Stimulated activated CD4-positive, alpha-beta T cell treated with anti-CD3 and anti-CD28 coated beads, Interleukin-1b, Interleukin-23, amount 100 ng/mL, for 4 hours (primary cell): ENCODE measurements at places on chromosomes 7 and 10.
A peak's percentile ranks its signal among the peaks of the same experiment; 100 is the strongest.

DNA sequence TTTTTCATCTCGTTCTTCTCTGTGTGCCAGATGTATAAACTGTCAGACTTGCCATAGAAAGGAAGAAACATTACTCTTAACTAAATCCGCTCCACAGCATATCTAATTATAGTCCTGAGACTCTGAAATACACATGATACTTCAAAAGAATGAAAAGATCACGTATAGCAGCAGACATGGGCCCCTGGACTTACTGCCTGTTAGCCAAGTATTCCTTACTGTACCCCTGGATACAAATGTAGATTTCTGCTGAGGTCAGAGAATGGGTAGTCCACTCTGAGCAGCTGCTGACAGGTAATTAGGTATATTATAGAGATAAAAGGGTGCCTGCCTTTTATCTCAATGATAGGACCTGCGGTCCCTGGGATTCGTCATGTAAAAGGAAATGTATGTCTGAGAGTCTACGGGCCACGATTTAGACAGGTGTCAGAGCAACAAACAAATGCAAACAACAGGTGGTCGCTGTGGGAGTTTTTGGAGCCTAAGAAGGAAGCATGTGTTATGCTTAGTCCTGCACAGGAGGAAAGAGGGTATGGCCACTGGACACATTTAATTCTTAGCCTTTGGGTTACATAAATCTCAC is 69.4 kb downstream of the VOPP1 start:
- DNase-seq, result no peak

DNA sequence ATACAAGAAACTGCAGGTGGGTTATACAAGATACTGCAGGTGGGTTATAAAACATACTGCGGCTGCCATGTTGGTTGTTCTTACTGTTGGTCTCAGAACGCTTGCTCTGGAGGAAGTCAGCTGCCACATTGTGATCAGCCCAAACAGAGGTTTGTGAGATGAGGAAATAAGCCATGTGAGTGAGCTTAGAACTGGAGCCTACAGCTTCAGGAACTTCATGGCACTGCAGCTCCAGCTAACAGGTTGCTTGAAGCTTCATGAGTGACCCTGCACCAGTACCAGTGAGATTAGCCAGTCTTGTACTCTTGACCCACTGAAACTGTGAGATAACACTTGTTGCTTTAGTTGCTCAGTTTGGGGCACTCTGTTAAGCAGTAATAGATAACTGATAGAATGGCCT is 74.5 kb upstream of the PRKCQ start:
- DNase-seq, result no peak

DNA sequence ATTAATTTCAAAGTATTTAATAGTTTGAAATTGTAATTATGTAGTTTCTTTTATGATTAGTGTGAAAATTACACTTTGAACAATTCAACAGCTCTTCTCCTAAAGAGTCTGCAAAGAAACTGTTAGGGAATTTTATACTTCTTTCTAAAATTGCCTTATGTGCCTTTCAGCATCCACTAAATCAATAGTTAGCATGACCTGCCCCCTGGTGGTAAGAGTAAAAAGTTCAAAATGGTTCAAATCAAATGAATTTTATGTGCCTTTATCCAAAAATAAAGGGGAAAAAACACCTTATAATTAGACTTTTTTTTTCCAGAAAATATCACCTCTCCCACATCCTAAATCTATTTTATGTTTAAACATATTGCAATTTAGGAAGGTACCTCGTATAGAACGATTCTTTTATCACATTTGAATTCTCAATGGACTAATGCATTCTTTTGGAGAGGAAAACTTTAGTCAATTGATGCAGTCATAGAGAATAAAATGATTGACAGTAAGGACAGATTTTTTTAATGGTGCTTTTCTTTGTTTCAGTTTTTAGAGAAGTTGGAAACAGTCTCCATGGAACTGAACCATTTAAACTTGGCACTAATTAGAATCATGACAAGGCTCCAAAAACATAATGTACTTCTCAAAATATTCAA is 163.7 kb downstream of the SEMA3D start:
- peak; percentile 16 for DNase-seq

DNA sequence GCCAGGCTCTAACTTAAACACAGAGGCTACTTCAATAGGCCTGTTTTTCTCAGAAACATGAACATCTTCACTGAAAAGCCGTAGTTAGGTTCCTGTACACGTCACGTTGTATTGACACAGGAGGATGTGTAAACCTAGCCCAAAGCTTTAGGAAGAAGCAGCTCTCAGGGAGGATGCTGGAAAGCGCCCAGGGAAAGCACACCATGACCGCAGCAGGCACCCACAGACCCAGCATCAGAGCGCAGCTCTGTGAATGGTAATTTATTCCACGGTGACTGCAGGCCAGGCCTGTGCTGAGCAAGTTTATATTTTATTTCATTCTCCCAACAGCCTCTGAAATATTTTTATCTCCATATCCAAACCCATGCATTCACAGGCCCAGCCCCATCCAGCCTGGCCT is 51.1 kb downstream of the ASB13 start:
- no peak for DNase-seq

- DNase-seq, result no peak
Observed at GRCh38 chr7:74554178-74554577, 100.5 kb downstream of the GTF2IRD1 start.

DNA sequence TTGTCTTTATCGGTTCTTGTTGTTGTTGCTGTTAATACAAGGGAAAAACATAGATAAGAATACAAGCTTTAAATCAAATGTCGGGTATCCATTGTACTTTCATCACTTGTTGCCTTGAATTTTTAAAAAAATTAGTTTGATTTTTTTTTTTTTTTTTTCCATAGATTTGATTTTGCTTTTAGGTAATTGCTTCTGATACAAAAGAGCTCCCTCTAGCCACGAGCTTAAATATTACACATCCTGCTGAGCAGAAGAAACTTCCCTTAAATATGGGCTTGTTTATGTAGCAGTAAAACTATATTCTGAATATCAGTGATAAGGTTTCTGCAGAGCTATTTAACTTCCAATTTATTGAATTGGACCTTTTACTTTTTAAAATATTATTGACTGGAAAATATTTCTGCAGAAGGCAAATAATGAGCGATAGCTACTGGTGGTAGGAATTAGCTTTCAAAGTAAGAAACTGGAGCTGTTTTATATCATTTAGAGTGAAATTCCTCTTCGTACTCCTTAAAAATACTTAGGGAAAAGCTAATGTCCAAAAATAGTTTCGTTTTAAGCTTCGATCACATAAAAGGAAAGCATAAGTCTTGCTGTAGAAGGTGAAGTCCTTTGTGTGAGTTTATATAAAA is 216.9 kb downstream of the POLR1F start:
- DNase-seq, result no peak

GRCh38 chr10:71223347-71224058 is 11.1 kb downstream of the UNC5B start:
- no peak for DNase-seq

- DNase-seq, result no peak
Observed at GRCh38 chr10:28890121-28890950, 213.0 kb downstream of the BAMBI start.

DNA sequence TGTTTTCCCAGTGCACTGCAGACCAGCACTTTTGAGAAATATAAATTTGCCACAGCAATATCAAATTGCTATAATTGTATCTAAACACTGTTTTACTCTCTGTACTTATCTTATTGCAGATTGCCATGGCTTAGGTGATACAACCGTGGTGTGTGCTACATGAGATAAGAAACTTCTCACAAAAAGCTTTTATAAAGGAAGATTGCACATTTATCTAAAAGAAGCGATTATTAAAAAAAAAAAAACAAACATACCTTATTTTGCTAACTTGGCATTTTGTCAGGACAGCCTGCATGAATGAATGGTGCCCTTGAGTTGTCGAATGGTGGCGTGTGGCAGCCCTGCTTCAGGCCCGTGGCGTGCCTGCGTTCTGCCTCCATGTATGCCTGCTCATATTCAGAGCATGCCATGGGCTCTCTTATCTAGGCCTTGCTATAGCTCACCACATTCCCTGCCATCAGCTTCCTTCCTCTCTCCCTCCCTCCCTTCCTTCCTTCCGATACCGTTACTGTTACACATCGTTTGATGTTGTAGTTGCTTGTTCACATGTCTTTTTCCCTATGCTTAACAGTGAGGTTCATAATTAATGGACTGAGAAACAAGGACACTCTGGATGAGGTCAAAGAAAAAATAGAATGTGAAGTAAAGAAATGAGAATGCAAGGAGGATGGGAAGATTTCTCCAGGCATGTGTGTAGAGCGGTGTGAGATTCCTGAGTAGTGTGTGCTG is 34.9 kb downstream of the PRKAR2B start:
- no peak for DNase-seq

DNA sequence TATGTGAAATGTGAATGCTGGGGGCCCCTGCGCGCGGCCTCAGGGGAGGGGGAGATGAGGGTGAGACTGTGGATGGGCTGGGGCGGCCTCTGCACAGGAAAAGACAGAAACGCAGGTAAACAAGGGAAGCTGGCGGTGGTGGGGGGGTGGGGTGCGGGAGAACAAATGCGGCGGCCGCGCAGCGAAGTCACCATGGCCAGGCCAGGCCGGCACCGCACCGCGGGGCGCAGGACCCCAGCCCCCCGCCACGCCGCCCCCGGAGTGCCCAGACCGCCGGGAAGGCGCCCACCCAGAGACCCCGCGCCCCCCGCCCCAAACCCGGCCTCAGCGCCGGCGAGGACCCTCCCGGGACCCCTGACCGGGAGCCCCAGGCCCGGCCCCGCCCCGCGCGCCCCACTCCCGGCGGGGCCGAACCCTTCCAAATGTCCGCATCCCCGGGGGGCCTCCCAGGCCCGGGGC is 14.5 kb upstream of the DNAAF5 start:
- DNase-seq, result no peak

DNA sequence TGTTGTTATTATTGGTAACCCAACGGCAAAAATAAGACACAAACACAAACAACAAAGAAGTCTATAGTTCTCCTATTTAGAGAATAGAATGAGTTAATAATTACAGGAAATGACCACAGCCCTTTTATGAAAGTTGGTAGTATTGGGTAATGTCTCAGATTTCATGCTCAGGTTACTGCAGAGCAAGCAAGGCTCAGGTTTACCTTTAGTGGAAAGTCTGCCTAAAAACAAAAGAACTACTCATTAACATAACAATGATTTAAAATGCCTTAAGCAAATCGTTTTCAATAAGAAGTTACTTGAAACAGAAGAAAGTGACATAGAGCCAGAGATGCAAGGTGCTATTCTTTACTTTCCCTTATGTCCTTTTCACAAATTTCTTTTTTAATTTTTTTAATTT is 441.2 kb downstream of the PLXDC2 start:
- DNase-seq, result no peak

- no peak for DNase-seq
Observed at GRCh38 chr10:123472606-123473005, 193.5 kb upstream of the GPR26 start.
